ENCODE measurements at places on chromosomes 5 and 9.

DNA sequence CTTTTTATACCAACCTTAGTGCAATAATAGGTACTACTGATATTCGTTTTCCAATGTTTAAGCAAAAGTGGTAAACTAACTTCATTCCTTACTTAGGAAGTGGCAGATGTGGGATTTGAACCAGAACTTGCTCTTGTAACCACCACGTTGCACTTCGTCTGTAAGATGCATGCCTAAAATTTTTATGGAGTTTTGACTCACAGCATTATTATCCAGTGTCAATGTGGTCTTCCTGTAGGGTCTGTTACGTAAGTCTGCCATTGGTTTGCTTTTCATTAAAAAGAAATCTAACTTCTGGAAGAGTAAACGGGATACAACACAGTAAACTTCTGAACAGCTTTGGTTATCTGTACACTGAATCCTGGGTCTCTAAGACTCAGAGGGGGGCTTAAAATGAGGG, 521.0 kb upstream of the WWC1 start:
- DNase-seq = no peak

GRCh38 chr5:57172466-57173318, 1.2 kb upstream of the GPBP1 start:
- DNase-seq = no peak

DNA sequence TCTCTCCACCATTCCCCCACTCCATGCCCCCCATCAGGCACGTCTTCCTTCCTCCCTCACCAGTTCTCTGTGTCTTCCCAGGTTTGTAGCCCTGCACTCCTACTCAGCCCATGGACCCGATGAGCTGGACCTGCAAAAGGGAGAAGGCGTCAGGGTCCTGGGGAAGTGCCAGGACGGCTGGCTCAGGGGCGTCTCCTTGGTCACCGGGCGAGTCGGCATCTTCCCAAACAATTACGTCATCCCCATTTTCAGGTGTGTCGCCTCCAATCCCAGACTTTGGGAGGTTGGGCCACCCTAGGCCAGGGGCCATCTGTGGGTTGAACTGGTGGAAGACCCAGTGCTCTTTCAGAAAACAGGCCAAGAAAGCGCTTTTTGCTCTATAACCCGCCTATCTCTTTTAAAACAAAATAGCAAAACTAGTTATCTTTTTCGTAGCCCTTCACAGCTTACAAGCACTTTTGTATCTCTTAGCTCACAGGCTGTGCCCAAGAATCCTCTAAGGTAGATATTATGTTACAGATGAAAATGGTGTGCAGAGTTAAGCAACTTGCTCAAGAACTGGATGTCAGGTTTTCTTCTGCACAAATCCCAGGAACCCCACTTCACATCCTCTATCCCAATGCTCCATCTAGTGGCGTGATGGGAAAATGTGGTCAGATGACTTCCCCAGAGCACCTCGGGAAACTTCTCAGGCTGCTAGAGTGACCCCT, 56.2 kb downstream of the PLAC8L1 start:
- DNase-seq = no peak

DNA sequence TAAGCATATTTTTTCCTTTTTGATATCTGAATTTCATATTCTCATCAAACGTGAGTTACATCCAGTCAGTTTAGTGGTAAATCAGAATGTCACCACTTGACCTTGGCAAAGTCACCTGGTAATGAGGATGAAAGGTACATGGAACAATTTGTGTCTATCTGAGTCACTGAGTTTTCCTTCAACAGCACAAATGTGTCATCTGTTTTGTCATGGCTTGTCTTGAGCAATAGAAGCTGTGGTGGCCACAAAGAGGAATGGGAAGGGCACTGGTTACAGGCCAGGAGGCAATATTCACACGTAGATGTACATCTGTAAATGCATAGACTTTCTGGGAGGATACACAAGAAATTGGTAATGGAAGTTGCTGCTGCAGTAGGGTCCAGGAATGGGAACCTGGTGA, 8.4 kb upstream of the ZNF474 start:
- no peak for DNase-seq

GRCh38 chr9:116686693-116687073, 422 bp upstream of the TRIM32 start:
- no peak for DNase-seq

DNA sequence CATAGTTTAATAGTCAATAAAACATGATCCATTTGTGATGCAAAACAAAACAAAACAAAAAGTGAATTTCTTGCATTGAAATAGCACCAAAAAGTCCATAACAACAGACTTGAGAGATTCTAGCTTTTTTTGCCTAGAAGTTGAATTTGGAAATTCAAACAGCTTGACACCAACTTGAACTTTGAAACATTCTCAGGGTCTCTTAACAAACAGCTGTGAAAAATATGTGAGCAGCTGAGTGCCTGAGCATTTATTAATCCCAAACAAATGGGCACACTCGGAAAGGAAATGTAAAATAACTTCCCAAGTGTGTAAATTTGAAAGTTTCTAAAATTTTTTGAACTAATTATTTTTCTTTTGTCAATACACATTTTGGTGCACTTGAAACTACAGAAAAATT, 56.0 kb upstream of the HMHB1 start:
- DNase-seq = no peak

GRCh38 chr5:157961176-157961575, 102.2 kb upstream of the CLINT1 start:
- DNase-seq = no peak

DNA sequence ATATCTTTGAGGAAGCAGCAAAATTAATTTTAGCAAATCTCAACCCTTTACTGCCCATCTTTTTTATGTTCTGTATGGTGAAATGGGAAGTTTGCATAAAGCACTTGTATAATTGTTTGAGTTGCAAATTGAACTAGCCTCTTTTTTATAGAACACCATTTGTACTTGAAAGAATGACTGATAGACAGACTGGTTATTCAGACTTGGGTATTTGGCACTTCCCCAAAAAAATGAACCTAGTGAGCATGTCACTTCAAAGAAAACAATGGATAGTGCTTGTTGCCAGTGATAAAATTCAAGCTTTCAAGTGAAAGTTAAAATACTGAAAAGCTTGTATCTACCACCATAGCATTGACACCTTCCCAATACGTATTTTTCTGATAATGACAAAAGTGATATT, 115.8 kb downstream of the ERCC6L2 start:
- no peak for DNase-seq

DNA sequence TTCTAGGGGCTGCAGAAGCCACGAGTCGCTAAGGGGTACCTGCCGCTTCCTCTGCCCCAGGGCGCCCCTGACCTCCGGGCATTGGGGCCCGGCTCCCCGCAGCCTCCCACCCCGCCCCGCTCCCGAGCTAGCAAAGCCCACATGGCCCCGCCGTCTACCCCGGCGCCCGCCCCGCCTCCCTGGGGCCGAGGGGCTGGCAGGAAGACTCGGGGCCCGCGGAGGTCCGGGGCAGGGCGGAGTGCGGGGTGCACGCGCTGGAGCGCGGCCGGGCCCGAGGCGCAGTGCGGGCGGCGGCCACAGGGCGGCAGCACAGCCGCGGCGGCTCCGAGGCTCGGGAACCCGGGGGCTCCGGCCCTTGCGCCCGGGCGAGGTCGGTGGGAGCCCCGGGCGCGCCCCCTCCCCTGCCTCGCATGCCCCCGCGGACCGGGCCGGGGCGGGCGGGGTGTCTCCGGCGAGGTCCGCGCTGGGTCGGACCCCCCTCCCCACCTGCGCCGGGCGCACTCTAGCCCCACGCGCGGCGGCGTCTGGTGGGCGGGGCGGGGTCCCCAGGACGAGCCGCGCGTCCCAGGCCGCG, 6.7 kb downstream of the NRARP start:
- no peak for DNase-seq

DNA sequence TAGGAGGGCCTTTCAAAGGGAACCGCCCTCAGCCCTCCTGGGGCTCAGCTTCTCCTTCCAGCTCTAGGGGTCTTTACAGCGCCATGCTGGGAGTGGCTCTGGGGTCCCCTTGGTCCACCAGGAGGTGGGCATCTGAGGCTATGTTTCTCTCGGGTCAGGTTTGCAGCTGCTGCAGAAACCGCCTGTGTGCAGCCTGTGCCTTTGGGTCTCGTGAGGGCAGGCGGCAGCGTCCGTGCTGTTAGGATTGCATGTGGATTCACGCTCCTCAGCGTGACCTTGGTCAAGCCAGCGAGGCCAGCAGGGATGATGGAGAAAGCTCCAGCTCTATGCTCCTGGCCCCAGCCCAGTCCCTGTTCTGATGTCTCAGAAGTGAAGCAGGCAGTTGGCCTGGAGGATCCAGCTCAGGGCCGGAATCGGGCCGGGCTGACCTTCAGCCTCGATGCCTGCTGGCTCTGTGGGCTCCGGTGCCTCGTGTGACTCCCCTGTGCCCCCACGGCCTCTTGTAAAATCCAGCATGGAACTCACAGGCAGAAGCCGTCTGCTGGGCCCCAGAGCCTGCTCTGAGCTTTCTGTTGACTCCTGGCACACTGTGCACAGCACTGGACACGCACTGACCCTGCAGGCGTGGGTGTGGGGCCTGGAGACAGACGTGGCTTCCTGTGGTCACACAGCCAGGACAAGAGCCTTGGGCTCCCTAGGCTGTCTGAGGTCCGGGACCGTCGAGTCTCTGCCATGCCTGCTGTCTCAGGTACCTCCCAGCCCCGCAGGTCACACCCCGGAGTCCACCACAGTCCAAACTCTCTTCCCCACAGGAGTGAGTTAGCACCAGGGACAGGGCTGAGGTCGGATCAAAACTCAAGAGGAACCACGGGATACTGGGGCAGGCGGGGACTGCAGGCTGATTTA, 54.3 kb downstream of the TRIP13 start:
- DNase-seq = no peak

DNA sequence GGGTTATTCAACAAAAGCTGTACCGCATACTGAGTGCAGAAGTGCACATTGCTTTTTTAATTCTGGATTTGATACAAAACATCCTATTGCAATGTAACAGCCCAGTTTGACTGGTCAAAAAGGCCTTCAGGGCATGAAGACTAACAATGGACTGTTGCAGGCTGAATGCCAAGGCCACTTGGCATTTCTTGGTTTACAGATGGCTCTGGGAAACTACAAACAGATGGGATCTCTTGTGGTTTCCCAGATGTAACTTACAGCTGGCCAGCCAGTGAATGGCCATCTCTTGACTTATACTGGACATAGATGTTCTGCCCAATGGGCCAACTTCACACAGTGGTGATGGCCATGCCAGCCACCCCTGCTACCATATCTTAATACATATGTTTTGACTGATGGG, 36.8 kb downstream of the UGT3A2 start:
- no peak for DNase-seq

- DNase-seq = no peak
These were observed 9.4 kb downstream of the SLC22A4 start for GRCh38 chr5:132303589-132303988.

DNA sequence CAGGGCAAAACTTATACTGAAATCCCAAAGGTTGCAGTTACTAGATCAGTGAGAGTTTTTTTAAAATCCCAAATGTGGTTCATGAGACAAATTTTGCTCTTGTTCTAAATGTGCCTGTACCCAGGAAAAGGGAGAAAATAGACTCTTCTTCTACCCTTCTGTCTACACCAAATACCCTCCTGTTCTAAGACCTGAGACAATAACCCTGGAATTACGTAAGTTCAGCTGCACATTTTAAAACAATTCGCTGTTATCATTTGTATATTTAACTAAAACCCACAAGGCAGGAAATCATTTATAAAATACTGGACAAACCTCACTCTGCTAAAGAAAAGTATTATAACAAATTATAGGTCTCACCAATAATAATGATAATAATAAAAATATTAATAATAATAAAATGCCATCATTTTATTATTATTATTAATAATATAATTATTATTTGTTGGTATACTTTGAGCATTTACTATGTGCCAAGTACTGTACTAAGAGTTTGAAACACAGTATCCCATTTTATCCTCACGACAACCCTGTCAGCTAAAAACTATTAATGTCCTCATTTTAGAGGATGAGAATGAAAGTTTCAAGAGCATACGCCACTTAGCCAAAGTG, 49.8 kb upstream of the AFAP1L1 start:
- no peak for DNase-seq

DNA sequence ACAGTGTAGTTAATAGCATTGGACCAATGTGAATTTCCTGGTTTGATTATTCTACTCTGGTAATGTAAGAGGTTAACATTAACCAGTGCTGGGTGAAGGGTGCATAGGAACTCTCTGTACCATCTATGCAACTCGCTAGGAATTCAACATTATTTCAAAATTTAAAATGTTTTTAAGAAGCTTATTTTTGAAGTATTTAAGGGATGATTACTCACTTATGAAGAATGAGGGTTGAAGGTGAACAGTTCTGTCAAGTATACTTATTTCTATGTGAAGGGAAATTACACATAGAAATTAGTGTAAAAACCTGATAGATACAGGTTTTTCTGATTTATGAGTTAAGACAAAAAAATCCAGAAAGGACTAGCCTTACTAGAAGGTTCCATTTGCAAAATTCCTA, 165.8 kb downstream of the INSYN2B start:
- no peak for DNase-seq

DNA sequence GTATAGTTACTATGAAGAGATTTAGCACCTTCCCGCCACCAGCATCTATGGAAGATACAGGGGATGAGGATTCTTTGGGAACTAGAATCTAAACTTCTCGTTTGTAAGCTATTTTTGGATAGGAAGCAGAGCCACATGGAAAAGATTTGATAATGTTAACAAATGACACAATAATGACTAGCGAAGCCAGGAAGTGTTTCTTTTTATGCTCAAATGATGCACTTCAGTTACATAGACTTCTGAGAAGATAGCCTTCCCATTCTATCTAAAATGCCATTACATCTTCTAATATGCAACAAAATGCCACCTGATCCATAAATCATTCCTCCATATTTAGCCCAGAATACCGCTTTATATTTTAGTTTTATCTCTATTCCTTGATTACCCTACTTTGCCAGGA, 17.0 kb upstream of the TNC start:
- DNase-seq = no peak

GRCh38 chr9:25755951-25756350, 77.7 kb upstream of the TUSC1 start:
- DNase-seq = no peak

GRCh38 chr9:38370176-38370575, 22.3 kb upstream of the ALDH1B1 start:
- DNase-seq = no peak

DNA sequence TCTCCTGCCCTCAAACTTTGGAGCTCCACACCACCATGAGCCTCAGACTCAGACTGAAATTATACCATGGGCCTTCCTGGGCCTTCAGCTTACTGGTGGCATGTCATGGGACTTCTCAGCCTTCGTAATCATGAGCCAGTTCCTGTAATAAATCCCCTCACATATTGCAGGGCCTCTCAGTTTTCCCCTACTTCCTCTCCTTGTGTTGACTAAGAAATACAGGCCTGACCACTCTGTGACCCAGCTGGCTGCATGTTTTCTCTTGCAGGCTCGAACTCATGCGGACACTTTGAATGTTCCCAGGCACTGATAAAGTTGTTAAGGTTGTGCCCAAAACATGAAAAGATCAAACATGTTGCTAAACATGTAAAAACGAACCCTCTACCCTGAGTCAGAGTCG, 26.2 kb upstream of the SHC3 start:
- DNase-seq = no peak

GRCh38 chr5:74392711-74393351, 247.7 kb downstream of the ENC1 start:
- no peak for DNase-seq

DNA sequence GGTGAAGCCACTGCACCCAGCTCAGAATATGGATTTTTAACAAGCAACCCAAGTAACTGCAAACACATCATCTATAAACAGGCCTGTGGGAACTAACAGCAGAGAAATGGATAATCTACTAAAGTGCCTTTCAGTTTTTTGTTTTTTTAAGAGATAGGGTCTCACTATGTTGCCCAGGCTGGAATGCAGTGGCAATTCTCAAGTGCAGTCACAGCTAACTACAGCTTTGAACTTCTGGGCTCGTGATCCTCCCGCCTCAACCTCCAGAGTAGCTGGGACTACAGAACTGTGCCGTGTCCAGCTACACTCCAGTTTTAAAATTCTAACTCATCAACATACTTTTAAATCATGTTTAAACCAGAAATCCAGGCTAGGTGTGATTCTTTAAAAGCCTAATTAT, 11.9 kb downstream of the TUT7 start:
- DNase-seq = no peak

Measured in activated CD4-positive, CD25-positive, alpha-beta regulatory T cell (primary cell).